ENCODE measurements at places on chromosomes 13 and 19. TPM values are rescaled to one million over a fixed set of nuclear protein-coding genes. Genes with fewer than 3 reads are reported as not detected.

GRCh38 chr13:44498502-44498901, 77.6 kb downstream of the TSC22D1 start:
- no peak overlapping the region for H3K4me3 ChIP-seq
- H3K27me3 ChIP-seq: no peaks in the 10 kb centered on the region
- no peaks in the 10 kb centered on the region for H3K4me1 ChIP-seq
- 0 out of 2 replicates have a peak, but pooled peaks cover 11% of the 10 kb centered on the region for H3K36me3 ChIP-seq
- H3K27ac ChIP-seq: no peak overlapping the region

Gene PPP1R12C
- total RNA-seq: 82.5 TPM

GRCh38 chr13:71290963-71291841, 575.8 kb downstream of the DACH1 start:
- no peaks in the 10 kb centered on the region for H3K36me3 ChIP-seq
- peak; percentile 33 for DNase-seq
- H3K4me1 ChIP-seq: no peaks in the 10 kb centered on the region

Gene DMKN
- 20.0 TPM for total RNA-seq

Gene ADGRL1
- 3.8 TPM for total RNA-seq

Gene FBL
- 59.3 TPM for total RNA-seq

- no peaks in the 10 kb centered on the region for H3K4me1 ChIP-seq
- no peak overlapping the region for H3K27ac ChIP-seq
- H3K36me3 ChIP-seq: no peaks in the 10 kb centered on the region
- H3K4me3 ChIP-seq: no peak overlapping the region
These were observed 6.7 kb downstream of the VAV1 start for GRCh38 chr19:6779206-6779605.

- H3K4me3 ChIP-seq: no peak overlapping the region
- DNase-seq: no peak
- no peaks in the 10 kb centered on the region for H3K27me3 ChIP-seq
- no peak overlapping the region for H3K27ac ChIP-seq
These were observed 8.2 kb downstream of the BCKDHA start for GRCh38 chr19:41405776-41406175.

DNA sequence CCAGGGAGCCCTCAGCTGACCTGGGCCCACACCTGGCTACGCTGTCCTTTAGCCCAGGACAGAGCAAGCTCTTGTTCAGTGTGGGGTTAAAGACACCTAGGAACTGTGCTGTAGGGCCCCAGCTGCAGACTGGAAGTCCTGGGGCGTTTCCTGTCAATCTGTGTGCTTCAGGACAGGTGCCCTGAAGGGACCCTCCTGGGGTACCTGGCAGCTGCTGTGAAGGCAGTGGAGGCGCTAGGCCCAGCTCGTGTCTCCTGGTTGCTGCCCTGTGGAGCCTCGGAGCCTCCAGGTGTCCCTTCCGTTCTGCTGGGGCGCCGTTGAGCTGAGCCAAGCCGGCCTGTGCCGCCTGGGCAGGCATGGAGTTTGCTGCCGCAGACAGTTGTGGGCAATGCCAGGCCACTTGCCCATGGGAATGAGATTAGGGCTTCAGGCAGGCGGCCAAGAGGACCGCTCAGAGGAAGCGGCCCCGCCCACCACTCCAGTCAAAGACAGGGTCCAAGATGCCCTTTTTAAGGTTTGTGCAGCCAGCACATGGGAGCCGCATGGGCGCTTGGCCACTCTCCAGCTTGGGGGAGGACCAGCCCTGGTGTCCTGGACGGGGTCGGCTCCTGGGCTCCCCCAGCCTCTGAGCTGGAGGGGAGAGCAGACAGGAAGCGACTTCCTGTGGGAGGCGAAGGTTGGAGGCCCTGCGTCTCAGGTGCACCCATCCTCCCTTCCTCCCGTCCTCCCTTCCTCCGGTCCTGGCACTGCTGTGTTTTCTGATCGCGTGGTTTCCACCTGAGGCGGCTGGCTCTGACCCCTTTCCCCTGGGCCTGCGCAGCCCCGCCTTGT, 4.0 kb downstream of the PTBP1 start:
- H3K27ac ChIP-seq: peak overlapping the region; percentile 25
- no peaks in the 10 kb centered on the region for H3K27me3 ChIP-seq
- peaks cover 29% of the 10 kb centered on the region for H3K4me1 ChIP-seq

DNA sequence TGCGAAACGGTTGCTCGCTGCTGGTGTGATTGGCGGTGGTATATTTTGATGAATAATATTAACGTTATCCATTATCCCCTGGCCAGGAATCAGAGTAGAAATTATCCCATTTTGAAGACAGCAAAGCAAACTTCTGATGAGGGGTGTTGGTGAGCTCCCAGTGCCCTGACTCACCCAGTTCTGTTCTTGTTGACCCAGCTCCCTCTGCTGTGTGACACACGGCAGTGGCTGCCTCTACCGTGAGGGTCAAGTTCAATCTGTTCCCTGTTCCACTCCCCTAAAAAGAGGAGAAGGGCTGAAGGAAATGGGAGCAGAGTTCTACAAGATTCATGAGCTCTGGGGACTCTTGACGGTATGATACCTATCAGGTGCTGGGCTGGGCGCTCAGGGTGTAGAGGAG, 2.0 kb downstream of the CAMSAP3 start:
- no peak overlapping the region for H3K27ac ChIP-seq
- DNase-seq: peak; percentile 23
- H3K27me3 ChIP-seq: peaks cover 40% of the 10 kb centered on the region
- no peaks in the 10 kb centered on the region for H3K4me1 ChIP-seq

- peaks cover 21% of the 10 kb centered on the region for H3K27me3 ChIP-seq
- no peak within 1 kb of the TSS for H3K27ac ChIP-seq
- no peaks in the 10 kb centered on the region for H3K4me1 ChIP-seq
- no peak within 1 kb of the TSS for H3K4me3 ChIP-seq
These were observed at the start of gene SMIM44 for GRCh38 chr19:3483226-3483628. TSS of gene SMIM44 (minus strand) at chr19:3483441. CDS start at chr19:3483403, 38 bp downstream.

Gene NCAN
- not detected for total RNA-seq

- no peak overlapping the region for H3K27ac ChIP-seq
- no peak for DNase-seq
- H3K4me1 ChIP-seq: no peaks in the 10 kb centered on the region
- H3K4me3 ChIP-seq: no peak overlapping the region
- H3K36me3 ChIP-seq: no peaks in the 10 kb centered on the region
These were observed 1539.4 kb downstream of the EFNB2 start for GRCh38 chr13:104996022-104996421.

Gene SPRED3
- total RNA-seq: 7.7 TPM

DNA sequence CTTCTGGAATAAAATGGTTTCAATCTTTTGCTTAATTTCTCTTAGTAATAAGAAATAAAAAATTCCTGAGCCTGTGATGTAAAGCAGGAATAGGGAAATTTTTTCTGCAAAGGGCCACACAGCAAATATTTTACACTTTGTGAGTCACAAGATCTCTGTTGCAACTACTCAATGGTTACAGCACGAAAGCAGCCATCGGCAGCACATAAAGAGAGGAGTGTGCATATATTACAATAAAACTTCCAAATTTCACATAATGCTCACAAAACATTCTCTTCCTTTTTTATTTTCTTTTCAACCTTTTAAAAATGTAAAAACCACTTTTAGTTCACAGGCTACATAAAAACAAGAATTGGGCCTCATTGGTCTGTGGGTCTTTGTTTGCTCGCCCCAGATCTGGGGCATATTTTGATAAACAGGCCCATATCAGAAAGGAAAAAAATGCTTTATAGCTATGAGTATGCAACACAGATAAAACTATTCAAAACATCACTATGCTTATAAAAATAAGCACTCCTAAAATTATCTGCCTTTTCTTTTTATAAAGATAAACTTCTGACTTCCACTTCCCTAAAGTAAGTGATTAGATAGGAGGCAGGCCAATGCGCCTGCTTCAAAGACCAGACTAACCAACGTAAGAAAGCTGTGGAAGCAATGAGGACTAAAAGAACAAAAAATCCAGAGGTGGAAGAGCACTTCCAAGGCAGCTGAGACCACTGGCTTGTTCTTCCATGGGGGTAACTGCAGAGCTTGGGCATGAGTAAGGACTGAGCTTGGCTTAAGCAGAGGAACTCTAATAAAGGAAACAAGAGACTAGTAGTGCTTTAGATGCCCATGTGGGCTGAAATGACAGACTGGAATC, 26.5 kb downstream of the MYCBP2 start:
- peak overlapping the region; percentile 58 for H3K4me3 ChIP-seq
- peaks cover 28% of the 10 kb centered on the region for H3K4me1 ChIP-seq
- H3K36me3 ChIP-seq: no peaks in the 10 kb centered on the region
- peak; percentile 85 for DNase-seq
- H3K27ac ChIP-seq: peak overlapping the region; percentile 65
- H3K27me3 ChIP-seq: no peaks in the 10 kb centered on the region

Gene CLEC11A
- 164 TPM for total RNA-seq

DNA sequence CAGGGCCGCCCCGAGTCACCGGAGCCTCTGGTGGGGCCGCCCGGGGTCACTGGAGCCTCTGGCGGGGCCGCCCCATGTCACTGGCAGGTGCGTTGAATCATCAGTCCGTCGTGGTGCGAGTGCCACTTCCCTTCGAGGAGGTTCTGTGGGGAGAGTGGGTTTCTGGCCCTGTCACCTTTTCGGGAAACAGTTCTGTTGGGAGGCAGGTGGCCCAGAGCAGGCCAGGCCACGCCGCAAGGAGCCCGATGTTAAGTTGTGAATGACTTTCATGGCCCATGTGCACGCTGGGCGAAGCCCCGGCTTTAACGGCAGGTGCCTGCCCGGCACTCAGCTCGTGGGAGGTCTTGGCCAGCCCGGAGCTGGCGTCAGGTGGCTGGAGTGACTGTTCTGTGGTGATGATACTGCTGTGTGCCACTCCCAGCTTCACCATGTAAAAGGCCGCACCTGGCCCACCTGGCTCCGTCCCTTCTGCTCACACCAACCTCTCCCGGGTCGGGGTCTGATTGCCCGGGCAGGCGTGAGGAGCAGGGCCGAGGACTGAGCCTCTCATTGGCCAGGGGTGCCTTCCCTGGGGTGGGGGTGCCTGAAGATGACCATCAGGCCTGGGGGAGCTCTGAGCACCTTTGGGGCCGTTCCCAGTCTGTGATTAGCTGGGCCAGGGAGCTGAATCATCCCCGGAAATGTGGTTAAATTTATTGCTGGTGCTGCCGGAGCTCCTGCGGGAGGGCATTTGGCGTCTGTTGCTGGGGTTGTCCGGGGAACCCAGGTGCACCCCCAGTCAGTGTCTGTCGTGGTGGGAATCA, 29.2 kb downstream of the CSNK1G2 start:
- DNase-seq: no peak
- H3K4me1 ChIP-seq: no peaks in the 10 kb centered on the region
- H3K36me3 ChIP-seq: no peaks in the 10 kb centered on the region

Gene ALOX5AP
- not detected for total RNA-seq

Gene ZNF540
- total RNA-seq: 6.2 TPM

DNA sequence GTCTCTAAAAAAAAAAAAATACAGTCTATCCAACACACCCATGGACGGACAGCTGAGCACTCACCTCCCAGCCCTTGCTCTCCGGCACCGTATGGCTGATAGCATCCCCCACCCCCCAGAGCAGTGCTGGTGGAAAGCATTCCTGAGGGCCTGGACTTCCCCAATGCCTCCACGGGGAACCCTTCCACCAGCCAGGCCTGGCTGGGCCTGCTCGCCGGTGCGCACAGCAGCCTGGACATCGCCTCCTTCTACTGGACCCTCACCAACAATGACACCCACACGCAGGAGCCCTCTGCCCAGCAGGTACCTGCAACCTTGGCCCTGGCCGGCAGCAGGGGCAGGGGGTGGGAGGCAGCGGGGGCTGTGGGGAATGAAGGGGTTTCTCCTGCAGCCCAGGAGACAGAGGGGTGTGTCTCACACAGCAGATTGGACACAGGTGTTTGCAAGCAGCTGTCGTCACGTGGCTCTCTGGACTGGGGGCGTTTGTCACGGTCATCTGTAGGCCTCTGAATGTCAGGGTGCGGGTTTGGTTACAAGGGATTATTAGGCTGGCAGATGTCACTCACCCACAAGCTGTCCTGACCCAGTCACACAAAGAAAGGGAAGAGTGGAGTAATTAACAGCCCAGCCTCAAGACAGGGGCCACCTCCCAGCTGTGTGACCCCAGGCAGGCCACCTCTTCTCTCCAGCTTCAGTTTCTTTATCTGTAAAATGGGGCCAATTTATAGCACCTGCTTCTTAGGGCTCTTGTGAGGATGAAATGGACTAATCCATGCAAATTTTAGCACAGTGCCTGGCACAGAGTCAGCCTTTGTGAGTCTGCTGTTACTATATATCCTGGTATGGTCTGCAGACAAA, 19.3 kb downstream of the PLD3 start:
- DNase-seq: no peak
- H3K4me1 ChIP-seq: no peaks in the 10 kb centered on the region
- H3K27ac ChIP-seq: no peak overlapping the region

- H3K4me1 ChIP-seq: no peaks in the 10 kb centered on the region
- H3K27me3 ChIP-seq: no peaks in the 10 kb centered on the region
- no peaks in the 10 kb centered on the region for H3K36me3 ChIP-seq
- H3K27ac ChIP-seq: no peak overlapping the region
- H3K4me3 ChIP-seq: no peak overlapping the region
These were observed 2.0 kb upstream of the ZNF784 start for GRCh38 chr19:55626350-55626749.

DNA sequence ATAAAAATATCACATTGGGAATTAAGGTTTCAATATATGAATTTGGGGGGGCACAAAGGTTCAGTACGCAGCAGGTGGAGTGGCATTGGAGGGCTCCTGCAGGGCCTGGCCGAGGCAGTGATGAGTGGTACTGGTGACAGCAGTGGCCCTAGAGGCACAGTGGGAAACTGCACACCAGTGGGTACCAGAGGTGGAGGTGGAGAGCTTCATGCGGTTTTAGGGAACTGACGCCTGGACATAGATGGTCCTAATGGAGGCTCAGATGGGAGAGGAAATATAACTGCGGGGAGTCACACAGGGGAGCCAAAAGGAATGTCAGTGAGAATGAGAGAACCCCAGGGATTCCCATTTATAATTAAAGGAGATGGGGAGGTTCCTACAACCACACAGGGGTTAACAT, 156.2 kb downstream of the COG6 start:
- no peaks in the 10 kb centered on the region for H3K4me1 ChIP-seq
- no peaks in the 10 kb centered on the region for H3K36me3 ChIP-seq
- no peak for DNase-seq
- H3K4me3 ChIP-seq: no peak overlapping the region
- H3K27ac ChIP-seq: no peak overlapping the region
- H3K27me3 ChIP-seq: no peaks in the 10 kb centered on the region

GRCh38 chr13:41568972-41569351, 111.6 kb downstream of the RGCC start:
- H3K36me3 ChIP-seq: no peaks in the 10 kb centered on the region
- H3K4me3 ChIP-seq: no peak overlapping the region
- DNase-seq: peak; percentile 64

Gene KIR2DL4
- total RNA-seq: not detected

DNA sequence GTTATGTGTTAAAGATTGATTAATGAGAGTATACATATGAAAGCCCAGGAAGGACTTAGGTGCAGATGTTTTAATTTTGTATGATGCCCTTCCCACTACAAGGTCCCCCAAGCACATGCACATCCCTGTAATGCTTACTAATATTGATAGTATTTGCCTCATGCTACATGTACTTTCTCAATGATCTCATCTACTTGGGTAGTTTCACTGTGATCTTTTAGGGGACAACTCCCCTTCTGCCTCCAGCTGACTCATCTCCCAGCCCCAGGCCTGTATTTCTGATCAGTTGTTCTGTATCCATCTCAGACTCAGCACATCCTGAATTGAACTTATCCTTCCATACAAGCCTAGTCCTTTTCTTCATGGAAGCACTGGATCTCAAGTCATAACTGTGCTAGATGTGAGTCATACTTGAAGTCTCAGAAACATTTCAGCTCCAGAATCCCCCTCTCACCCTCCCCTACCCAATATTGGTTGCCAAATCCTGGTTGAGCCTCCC, 49.4 kb upstream of the INTS6 start:
- peak overlapping the region; percentile 53 for H3K27ac ChIP-seq
- no peaks in the 10 kb centered on the region for H3K27me3 ChIP-seq
- no peak overlapping the region for H3K4me3 ChIP-seq
